Erythroblast (primary cell): ENCODE measurements at places on chromosomes 6 and 20.

GRCh38 chr20:52410182-52410647 is 218.6 kb upstream of the ZFP64 start:
- no peak for DNase-seq

DNA sequence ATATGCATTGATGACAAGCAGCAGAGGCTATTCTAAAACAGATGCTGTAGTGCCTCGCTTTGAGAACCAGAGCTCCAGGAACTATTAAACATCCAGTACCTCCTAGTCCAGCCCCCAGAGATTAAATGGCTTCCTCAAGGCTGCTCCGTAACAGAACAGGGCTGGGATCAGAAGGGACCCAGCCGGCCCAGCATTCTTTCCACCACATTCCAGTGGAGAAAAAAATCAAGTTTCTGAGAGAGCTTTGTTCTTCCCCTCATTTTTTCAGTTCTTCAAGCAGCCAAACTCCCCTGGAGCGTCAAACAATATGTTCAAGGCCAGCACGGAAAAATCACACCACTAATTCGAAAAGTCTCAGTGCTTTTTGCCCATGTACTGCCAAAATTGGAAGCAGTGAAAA is 5.8 kb upstream of the STMND1 start:
- no peak for DNase-seq

DNA sequence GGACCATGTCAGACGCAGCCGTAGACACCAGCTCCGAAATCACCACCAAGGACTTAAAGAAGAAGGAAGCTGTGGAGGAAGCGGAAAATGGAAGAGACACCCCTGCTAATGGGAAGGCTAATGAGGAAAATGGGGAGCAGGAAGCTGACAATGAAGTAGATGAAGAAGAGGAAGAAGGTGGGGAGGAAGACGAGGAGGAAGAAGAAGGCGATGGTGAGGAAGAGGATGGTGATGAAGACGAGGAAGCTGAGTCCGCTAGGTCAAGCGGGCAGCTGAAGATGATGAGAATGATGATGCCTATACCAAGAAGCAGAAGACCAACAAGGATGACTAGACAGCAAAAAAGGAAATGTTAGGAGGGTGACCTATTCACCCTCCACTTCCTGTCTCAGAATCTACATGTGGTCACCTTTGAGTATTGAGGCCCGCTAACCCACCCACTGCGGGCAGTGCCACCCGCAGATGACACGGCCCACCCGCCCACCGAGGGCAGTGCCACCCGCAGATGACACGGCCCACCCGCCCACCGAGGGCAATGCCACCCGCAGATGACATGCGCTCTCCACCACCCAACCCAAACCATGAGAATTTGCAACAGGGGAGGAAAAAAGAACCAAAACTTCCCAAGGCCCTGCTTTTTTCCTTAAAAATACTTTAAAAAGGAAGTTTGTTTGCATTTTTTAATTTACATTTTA is 43.3 kb downstream of the MGME1 start:
- DNase-seq: no peak

DNA sequence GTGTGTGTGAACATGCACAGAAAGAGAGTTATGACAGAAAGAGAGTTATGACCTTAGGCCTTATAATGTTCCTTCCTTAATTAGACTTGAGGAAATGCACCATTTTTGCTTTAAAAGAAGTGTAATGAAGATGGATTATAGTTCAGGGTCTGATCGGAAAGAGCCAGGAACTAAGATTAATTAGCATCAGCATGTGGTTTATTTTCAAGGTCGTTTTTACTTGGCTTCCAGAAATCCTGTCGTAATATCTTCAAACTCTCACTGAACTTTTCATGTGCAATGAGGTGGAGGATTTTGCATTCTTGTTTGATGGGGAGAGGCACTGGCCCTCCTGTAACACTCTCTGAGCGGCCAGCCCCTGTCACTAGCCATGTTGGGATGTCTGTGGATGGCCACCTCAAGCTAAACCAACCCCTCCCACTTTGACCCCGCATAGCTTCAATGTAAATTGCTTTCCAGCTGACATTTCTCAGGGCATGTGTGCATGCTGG is 116.8 kb downstream of the CDC5L start:
- DNase-seq: no peak
